ENCODE measurements at places on chromosomes 12 and 14. TPM values are rescaled to one million over a fixed set of nuclear protein-coding genes. Genes with fewer than 3 reads are reported as not detected.
A peak's percentile ranks its signal among the peaks of the same experiment; 100 is the strongest.

SUOX gene
- 13.3 TPM for total RNA-seq

- DNase-seq: peak; percentile 45
Measured at GRCh38 chr14:61472801-61473376, 151.5 kb downstream of the PRKCH start.

DNA sequence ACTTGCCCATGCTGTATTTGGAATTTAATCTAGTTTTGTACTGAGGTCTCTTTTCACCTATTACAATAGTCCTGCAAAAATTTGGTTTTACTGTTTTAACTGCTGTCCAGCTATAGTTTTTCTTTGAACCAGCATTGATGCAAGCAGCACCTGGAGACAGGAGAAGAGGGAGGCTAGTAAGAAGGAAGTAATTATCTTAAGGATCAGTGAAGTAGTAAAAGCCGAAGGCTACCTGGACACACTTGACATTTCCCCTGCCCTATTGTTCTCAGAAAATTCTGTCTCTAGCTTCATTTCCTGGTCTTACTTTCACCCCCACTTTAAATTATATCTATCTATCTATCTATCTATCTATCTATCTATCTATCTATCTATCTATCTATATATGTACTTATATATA lies 43.5 kb upstream of the LRIG3 start:
- DNase-seq: no peak

GRCh38 chr12:38162013-38162412 lies 154.6 kb upstream of the ALG10B start:
- no peak for DNase-seq

DNA sequence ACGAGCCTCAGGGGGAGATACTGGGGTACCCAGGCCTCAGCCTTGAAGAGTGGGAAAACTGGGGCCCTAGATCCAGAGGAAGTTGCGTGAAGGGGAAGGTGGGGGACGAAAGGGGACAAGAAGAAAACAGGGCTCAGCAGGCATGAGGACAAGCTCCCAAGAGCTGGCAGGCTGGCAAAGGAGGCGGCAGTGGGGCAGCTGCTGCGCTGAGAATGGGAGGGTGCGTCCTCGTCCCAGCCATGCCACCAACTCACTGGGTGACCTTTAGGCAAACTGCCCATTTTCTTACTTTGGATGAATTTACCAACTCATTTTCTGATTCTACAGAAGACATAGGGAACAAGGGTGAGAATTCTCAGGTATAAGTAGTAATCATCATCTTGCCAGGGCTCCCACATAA lies 133.6 kb downstream of the TTC7B start:
- DNase-seq: no peak

GRCh38 chr12:65602253-65602609 lies 222.1 kb upstream of the HMGA2 start:
- no peak for DNase-seq

DNA sequence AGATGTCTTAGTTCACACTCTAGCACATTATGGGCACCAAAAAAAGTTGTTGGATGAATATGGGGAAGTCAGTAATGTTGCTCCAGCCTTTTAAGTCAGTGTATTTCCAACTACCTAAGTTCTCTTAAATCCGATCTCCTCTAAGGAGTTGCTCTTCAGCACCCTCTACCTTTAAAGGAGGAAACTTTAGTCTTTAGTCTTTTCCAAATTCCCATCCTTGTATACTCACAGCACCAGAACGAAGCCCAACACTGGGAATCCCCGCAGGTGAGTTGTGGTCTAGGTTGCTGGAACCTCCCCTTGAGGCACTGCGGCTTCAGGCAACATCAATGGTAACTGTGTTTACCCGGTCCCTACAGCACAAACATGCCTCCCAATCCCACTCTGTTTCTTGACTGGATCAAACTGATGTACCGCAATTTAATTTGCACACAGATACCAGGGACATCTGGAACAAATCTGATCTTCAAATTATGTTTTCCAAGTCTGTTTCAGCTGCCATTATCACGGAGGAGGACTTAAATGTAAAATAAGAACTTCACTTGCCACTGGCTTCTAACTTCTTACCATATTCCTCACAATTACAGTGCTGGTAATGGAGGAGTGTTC lies 179.0 kb downstream of the FOXN3 start:
- no peak for DNase-seq

GRCh38 chr12:33575346-33575745 lies 135.7 kb upstream of the SYT10 start:
- no peak for DNase-seq

- no peak for DNase-seq
Measured at GRCh38 chr12:24850496-24850895, 98.4 kb downstream of the BCAT1 start.

Measured in Daoy (cell line).